ENCODE measurements at places on chromosomes 2 and 18. TPM values are rescaled to one million over a fixed set of nuclear protein-coding genes. Genes with fewer than 3 reads are reported as not detected.

GRCh38 chr18:55245211-55245614, 286.0 kb upstream of the CCDC68 start:
- no peak overlapping the region for H3K4me3 ChIP-seq
- no peak for DNase-seq
- H3K36me3 ChIP-seq: peaks cover 7% of the 10 kb centered on the region
- peaks cover 36% of the 10 kb centered on the region for H3K4me1 ChIP-seq

- no peaks in the 10 kb centered on the region for H3K4me1 ChIP-seq
- no peak overlapping the region for H3K27ac ChIP-seq
- no peak for DNase-seq
- no peak overlapping the region for H3K4me3 ChIP-seq
- H3K27me3 ChIP-seq: no peaks in the 10 kb centered on the region
- H3K36me3 ChIP-seq: no peaks in the 10 kb centered on the region
Measured at GRCh38 chr2:16882706-16883105, 217.1 kb upstream of the CYRIA start.

GRCh38 chr2:10216677-10217488, 85.8 kb upstream of the HPCAL1 start:
- DNase-seq: no peak
- no peaks in the 10 kb centered on the region for H3K36me3 ChIP-seq
- H3K27me3 ChIP-seq: peaks cover 17% of the 10 kb centered on the region
- no peaks in the 10 kb centered on the region for H3K4me1 ChIP-seq

DNA sequence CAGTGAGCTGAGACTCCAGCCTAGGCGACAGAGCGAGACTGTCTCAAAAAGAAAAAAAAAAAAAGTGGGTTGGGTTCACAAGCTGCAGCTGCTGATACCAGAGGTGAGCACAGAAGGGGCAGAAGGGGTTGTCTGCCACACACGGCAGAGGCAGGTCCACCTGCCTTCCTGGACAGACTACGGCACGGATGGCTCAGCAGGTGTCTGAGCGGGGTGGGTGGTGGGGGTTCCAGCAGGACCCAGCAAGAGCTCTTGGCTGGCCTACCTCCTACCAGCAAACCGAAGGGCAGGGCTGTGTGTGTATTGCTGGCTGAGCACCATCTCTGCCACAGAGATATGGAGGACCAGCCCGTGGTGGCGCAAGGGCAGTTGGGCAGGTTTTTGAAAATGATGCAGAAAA, 130.4 kb upstream of the ASB18 start:
- no peaks in the 10 kb centered on the region for H3K36me3 ChIP-seq
- no peak overlapping the region for H3K27ac ChIP-seq
- no peak for DNase-seq

GRCh38 chr2:96156926-96157648, 11.8 kb upstream of the DUSP2 start:
- H3K4me1 ChIP-seq: no peaks in the 10 kb centered on the region
- no peaks in the 10 kb centered on the region for H3K36me3 ChIP-seq
- DNase-seq: peak; percentile 48
- no peak overlapping the region for H3K27ac ChIP-seq
- peaks cover 3% of the 10 kb centered on the region for H3K27me3 ChIP-seq

GRCh38 chr2:48107326-48107925, 201.1 kb upstream of the FBXO11 start:
- no peaks in the 10 kb centered on the region for H3K36me3 ChIP-seq
- peaks cover 31% of the 10 kb centered on the region for H3K4me1 ChIP-seq
- peak overlapping the region; percentile 13 for H3K4me3 ChIP-seq
- H3K27ac ChIP-seq: no peak overlapping the region

GRCh38 chr2:149489452-149489851, 98.1 kb downstream of the MMADHC start:
- H3K4me3 ChIP-seq: no peak overlapping the region
- no peak for DNase-seq
- H3K4me1 ChIP-seq: no peaks in the 10 kb centered on the region

GRCh38 chr2:120793682-120794403, 58.2 kb downstream of the GLI2 start:
- no peak overlapping the region for H3K27ac ChIP-seq
- DNase-seq: no peak
- H3K36me3 ChIP-seq: no peaks in the 10 kb centered on the region
- peaks cover 33% of the 10 kb centered on the region for H3K4me1 ChIP-seq
- no peak overlapping the region for H3K4me3 ChIP-seq
- no peaks in the 10 kb centered on the region for H3K27me3 ChIP-seq

DNA sequence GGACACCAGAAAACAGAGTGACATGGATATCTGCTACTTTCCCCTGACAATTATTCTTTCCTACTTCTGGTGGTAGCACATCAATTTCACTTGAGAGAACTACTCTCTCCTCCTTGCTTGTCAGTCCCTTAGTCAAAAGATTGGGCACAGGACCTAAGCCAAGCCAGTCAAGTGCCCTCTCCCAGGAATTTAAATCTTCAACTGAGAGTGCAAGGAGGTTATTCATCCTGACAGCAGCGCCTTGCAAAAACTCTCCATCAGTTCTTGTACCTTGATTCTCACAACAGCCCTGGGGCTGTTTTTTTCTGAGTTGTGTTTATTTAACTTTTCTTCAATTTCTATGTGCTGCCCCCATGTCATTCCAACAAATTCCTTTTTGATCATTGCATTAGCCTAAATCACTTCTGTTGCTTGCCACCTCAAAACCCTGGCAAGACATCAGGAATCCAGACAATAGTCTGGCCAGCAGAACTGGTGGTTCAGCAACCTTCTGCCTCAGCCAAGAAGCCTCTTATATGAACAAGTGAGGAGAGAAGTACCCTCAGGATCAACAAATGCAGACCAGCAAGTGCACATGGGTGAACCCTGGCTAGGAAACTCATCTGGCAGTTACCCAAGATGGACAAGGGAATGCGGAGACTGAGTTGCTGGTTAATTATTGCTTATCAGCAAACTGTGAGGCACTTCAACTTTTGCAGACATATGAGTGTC, 19.4 kb downstream of the COL4A3 start:
- no peak for DNase-seq
- no peak overlapping the region for H3K27ac ChIP-seq
- no peaks in the 10 kb centered on the region for H3K36me3 ChIP-seq
- H3K4me3 ChIP-seq: no peak overlapping the region

DNA sequence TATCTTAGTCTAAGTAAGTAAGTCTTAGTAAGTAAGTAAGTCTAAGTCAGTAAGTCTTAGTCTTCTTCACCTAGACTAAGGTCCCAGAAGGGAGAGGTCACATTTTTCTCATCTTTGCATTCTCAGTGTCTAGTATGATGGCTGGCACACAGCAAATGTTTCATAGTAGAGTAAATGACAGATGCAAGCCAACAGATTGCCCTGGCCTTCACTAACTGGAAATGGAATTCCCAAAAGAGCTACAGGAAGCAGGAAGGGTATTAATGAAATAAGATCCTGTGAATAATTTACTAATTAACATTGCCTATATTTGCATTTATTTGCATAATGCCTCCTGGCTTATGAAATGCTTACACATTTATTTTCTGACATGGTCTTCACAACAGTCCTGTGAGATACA, 221.6 kb downstream of the RAD51AP2 start:
- no peaks in the 10 kb centered on the region for H3K36me3 ChIP-seq
- no peaks in the 10 kb centered on the region for H3K27me3 ChIP-seq
- no peak overlapping the region for H3K27ac ChIP-seq
- H3K4me1 ChIP-seq: no peaks in the 10 kb centered on the region

DNA sequence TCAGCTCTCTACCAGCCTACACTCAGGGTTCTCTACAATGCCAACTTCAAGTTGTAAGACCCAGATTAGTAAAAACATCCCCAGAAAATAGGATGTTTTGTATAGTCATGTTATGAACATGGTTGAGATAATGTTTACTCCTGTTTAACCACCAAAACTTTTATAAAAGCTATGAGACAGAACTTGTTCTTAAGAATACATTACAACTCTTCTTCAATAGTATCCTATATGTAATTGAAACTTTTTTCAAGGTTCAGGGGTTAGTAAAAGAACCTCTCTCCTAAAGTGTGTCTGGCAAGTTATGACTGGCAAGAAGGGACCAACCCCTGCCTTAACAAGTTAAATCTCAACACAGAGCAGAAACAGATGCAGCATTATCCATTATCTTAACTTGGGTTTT, 118.8 kb upstream of the STK17B start:
- no peak for DNase-seq
- no peak overlapping the region for H3K27ac ChIP-seq
- no peaks in the 10 kb centered on the region for H3K36me3 ChIP-seq
- no peak overlapping the region for H3K4me3 ChIP-seq
- H3K27me3 ChIP-seq: no peaks in the 10 kb centered on the region

GRCh38 chr2:45055162-45055605, 45.9 kb upstream of the SIX2 start:
- no peaks in the 10 kb centered on the region for H3K4me1 ChIP-seq
- peak; percentile 18 for DNase-seq
- peaks cover 4% of the 10 kb centered on the region for H3K27me3 ChIP-seq
- H3K27ac ChIP-seq: no peak overlapping the region
- no peaks in the 10 kb centered on the region for H3K36me3 ChIP-seq

GRCh38 chr2:65393743-65394422, 38.5 kb downstream of the SPRED2 start:
- no peak for DNase-seq
- H3K4me3 ChIP-seq: no peak overlapping the region
- peaks cover 29% of the 10 kb centered on the region for H3K4me1 ChIP-seq
- H3K27me3 ChIP-seq: no peaks in the 10 kb centered on the region
- no peaks in the 10 kb centered on the region for H3K36me3 ChIP-seq

- H3K36me3 ChIP-seq: no peaks in the 10 kb centered on the region
- no peaks in the 10 kb centered on the region for H3K4me1 ChIP-seq
- no peak overlapping the region for H3K4me3 ChIP-seq
- no peak for DNase-seq
- no peak overlapping the region for H3K27ac ChIP-seq
- no peaks in the 10 kb centered on the region for H3K27me3 ChIP-seq
Measured at GRCh38 chr18:7754258-7754657, 187.1 kb downstream of the PTPRM start.

- no peak for DNase-seq
- no peaks in the 10 kb centered on the region for H3K36me3 ChIP-seq
- H3K27ac ChIP-seq: no peak overlapping the region
- peaks cover 50% of the 10 kb centered on the region for H3K4me1 ChIP-seq
- H3K4me3 ChIP-seq: no peak overlapping the region
Measured at GRCh38 chr2:151824886-151825285, 3.3 kb downstream of the ARL5A start.

GRCh38 chr18:78818961-78819360, 160.7 kb upstream of the SALL3 start:
- H3K4me3 ChIP-seq: no peak overlapping the region
- H3K27me3 ChIP-seq: peaks cover 61% of the 10 kb centered on the region
- H3K4me1 ChIP-seq: peaks cover 5% of the 10 kb centered on the region
- no peak for DNase-seq
- no peak overlapping the region for H3K27ac ChIP-seq

DNA sequence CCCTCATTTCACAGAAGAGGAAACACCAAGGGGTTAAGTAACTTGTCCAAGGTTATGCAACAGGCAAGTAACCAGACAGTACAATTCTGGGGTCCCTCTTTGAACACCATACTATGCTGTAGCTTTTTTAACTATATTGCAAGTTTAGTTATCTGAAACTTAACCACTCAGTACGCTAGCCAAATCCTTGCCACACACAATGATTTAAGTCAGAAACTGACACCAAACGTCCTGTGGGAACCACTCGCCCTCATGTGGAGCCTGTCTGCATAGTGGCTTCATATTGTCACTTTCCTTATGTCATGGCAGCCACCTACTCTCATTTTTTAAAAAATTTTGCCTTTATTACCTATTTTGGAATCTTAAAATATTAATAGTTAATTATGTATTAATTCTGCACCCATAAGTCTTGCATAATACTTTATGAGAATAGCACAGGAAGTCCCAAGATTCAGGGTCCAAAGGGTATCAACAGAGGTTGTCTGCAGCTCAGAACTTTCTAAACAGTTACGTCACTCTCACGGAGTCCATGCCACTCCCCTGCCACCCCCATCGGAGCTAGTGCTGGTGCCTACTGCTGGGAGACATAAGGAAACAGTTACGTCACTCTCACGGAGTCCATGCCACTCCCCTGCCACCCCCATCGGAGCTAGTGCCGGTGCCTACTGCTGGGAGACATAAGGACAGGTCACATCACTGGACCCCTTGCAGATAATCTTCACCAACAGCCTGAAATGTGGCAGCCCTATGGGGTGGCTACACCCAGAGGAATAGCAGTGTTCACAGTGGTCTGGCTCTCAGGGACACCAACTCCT, 99.0 kb downstream of the L3MBTL4 start:
- no peaks in the 10 kb centered on the region for H3K27me3 ChIP-seq
- no peak for DNase-seq
- H3K4me3 ChIP-seq: no peak overlapping the region
- H3K36me3 ChIP-seq: peaks cover 4% of the 10 kb centered on the region
- H3K27ac ChIP-seq: no peak overlapping the region

- H3K27me3 ChIP-seq: no peaks in the 10 kb centered on the region
- no peak overlapping the region for H3K4me3 ChIP-seq
- no peak overlapping the region for H3K27ac ChIP-seq
Measured at GRCh38 chr18:56165601-56166355, 472.6 kb downstream of the TXNL1 start.

DNA sequence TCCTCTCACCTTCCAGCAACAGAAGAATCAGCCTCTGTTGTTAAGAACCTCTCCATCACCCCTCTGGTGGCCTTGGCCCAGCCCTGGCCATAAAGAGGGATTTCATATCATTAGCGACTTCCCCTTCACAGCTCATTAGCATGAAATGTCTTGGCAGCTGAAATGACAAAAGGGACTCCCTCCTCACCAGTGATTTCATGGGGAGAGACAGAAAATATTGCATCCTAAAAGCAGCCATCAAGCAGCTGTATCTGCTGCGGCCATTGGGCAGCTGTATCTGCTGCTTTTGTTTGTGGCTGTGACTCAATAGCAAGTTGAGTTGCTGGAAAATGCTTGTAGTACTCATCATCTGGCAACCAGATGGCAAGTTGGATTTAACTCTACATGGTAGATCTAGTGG, 105.9 kb upstream of the RMDN2 start:
- H3K27me3 ChIP-seq: no peaks in the 10 kb centered on the region
- H3K4me3 ChIP-seq: no peak overlapping the region
- H3K36me3 ChIP-seq: no peaks in the 10 kb centered on the region
- no peaks in the 10 kb centered on the region for H3K4me1 ChIP-seq

GRCh38 chr2:9406529-9407362, 16.6 kb downstream of the ITGB1BP1 start:
- no peak for DNase-seq
- H3K4me1 ChIP-seq: peaks cover 4% of the 10 kb centered on the region
- no peaks in the 10 kb centered on the region for H3K27me3 ChIP-seq
- H3K4me3 ChIP-seq: no peak overlapping the region
- peaks cover 38% of the 10 kb centered on the region for H3K36me3 ChIP-seq
- H3K27ac ChIP-seq: no peak overlapping the region

DNA sequence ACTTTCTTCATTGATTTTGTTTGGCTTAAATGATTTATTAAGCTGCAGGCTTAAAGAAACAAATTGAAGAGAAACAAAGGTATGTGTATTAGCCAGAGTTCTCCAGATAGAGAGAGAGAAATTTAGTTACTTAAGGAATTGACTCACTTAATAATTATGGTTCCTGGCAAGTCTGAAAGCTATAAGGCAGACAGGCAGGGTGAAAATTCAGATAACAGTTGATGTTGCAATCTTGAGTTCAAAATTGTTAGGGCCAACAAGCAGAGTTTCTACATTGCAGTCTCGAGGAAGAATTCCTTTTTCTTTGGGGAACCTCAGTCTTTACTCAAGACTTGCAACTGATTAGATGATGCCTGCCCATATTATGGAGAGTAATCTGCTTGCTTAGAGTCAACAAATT, 593.5 kb downstream of the ADCYAP1 start:
- H3K4me3 ChIP-seq: no peak overlapping the region
- H3K36me3 ChIP-seq: no peaks in the 10 kb centered on the region
- no peak overlapping the region for H3K27ac ChIP-seq
- no peaks in the 10 kb centered on the region for H3K27me3 ChIP-seq

The INPP5D gene
- 18.7 TPM for total RNA-seq

The ICOS gene
- not detected for total RNA-seq

The SPEG gene
- 6.5 TPM for total RNA-seq

The SCN9A gene
- 1.1 TPM for total RNA-seq

The ALK gene
- not detected for total RNA-seq

The MC2R gene
- total RNA-seq: not detected

The GTF3C2 gene
- total RNA-seq: 160 TPM

All from suprapubic skin (tissue), 4 donors.